Skeletal muscle cell (primary cell): ENCODE measurements at places on chromosomes 2 and 18.
A peak's percentile ranks its signal among the peaks of the same experiment; 100 is the strongest.

- no peak for DNase-seq
Observed at GRCh38 chr18:58228176-58228575, 184.2 kb downstream of the NEDD4L start.

DNA sequence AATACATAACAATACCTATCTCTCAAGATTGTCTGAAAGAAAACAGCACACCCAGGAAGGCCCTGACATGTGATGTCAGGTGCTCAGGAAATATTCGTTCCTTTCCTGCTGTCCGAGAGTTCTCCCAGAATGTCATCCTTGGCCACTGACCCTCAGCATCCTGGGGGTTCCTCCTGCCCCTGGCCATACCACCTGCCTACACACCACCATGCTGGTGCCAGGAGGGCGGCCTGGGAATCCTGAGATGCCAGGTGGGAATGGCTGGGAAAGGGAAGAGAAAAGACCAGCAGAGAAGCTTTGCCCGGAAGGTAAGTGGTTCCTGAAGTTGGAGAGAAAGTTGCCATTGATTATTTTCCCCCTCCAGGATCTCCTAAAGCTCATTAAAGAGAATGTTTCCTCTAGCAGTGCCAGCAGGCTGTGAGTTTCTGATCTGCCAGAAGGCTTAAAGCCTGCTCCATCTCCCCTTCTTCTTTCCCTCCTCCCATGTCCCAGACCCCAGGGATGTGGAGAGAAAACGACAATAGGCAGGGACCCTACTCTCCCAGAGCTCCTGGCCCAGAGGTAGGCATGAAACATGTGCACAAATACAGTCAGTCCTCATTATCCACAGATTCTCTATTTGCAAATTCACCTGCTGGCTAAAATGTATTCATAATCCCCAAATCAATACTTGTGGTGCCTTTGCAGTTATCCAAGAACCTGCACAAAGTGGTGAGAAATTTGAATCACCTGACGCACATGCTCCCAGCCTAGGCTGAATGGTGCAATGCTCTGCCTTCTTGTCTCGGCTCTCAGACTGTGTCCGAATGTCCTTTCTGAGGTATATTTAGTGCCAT is 147.1 kb upstream of the MYCN start:
- no peak for DNase-seq

DNA sequence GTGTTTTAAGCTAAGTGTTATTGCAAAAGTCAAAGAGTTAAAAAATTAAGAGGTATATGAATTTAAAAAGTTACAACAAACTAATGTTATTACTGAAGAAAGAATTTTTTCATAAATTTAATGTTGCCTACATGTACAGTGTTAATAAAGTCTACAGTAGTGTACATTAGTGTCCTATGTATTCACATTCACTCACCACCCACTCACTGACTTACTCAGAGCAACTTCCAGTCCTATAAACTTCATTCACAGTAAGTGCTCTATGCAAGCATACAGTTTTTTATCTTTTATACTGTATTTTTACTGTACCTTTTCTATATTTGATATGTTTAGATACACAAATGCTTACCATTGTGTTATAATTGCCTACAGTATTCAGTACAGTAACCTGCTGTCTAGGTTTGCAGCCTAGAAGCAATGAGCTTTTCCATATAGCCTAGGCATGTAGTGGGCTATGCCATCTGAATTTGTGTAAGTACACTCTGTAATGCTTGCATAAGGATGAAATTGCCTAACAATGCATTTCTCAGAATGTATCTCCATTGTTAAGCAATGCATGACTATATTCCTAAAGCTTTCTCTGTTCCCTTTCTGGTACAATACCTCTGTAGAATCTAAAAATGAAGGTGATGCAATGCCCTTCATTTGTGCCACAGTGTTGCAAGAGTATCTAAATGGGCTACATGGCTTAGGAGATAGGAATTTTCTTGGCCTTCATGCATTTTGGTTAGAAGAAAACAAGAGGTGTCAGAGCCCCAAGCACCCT is 370.8 kb upstream of the NT5C1B start:
- DNase-seq: peak; percentile 88

- no peak for DNase-seq
Observed at GRCh38 chr2:72124376-72124775, 23.3 kb downstream of the CYP26B1 start.

GRCh38 chr2:8268172-8268783 is 413.6 kb upstream of the ID2 start:
- DNase-seq: peak; percentile 10

DNA sequence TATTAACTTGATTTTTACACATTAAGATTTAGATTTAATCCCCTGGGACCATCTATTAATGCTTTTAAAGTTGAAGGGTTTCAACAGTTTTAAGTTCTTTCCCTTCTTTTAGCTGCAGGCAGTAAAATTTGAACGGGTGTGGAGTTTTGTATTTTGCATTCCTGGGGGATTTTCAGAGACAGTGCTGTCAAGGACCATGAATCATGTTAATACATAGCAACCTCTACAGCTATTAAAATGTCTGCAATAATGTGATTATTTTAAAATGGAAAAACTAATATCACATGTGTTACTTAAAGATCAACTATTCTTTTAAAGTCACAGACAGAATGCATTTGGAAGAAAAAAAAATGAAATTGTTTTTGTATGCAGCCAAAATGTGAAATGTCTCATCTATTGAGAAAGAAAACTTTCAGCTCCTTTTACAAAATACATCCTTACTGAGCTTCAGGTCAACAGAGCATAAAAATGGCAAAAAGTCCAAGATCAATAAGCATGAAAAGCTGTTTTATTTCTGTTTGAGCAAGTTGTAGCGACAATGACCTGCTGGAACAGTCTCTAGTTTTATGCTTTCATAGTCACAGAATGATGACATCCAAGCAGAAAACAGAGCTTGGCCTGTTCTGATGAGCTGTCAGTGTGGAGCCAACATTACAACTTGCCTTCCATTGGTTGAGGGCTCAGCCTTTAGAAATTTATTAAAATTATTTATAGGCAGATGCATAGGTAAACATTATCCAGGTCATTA is 21.6 kb upstream of the ZNF521 start:
- DNase-seq: no peak

DNA sequence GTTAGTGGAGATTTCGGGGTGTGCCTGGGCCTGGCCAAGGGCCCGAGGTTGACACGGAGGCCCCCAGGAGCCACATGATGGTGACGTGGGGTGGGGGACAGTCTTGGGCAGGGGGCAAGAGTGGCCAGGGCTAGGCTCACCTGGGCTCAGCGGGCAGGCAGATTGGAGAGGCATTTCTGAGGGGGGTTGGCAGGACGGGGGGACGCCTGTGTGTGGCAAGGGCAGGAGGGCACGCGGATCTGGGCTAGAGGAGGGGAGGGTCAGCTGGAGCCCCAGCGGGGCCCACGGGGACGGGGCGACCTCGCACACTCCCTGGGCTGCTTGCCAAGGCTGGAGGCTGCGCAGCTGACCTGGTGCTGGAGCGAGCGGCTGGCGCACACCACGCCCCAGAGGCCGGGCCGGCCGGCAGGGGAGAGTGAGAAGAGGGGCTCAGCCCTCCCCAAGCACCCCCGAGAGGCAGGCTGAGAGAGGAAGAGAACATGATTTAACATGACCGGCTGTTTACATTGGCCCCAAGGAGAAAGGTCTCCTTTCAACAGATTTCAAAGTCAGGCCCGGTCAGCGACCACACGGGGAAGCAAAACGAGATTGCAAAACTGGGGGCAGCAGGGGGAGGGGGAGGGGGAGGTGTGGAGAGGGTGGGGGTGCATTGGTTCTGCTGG is 38.0 kb upstream of the SNED1 start:
- peak; percentile 43 for DNase-seq

DNA sequence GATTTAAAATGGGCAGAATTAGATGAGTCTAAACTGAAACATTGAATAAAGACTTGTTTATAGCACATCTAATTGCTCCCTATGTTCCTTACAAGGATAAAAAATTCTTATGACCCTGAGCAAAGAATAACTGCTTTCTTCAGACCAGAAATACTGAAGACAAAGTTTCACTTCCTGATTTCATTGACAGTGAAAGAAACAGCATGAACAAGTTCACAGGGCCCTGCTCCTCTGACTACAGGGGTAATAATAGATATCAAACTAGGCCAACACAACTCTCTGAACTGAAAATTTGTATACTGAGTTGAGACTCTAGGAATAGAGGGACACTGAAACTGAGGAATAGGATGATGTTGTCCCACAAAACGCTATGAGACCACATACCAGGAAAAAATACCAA is 1383.3 kb upstream of the CDH2 start:
- DNase-seq: no peak

- DNase-seq: no peak
Observed at GRCh38 chr18:55250768-55251173, 291.5 kb upstream of the CCDC68 start.

- peak; percentile 43 for DNase-seq
Observed at GRCh38 chr2:235669983-235670962, 176.4 kb downstream of the AGAP1 start.
